ENCODE measurements at places on chromosomes 3 and 15.

- DNase-seq = no peak
Measured at GRCh38 chr15:57586661-57587424, 4.9 kb upstream of the MYZAP start.

DNA sequence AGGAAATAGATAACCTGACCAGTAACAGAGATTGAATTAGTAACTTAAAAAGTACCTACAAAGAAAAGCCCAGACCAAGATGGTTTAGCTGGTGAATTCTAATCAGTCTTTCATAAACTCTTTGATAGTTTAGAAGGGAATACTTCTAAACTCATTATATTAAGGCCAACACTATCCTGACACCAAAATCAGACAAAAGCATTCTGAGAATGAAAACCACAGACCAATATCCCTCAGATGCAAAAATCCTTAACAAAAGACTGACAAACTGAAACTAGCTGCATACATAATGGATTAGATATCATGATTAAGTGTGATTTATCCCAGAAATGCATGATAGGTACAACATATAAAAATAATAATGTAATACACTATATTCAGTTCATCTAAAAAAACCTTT is 115.6 kb downstream of the RFX7 start:
- DNase-seq = no peak

GRCh38 chr3:69149586-69149985 is 27.2 kb upstream of the LMOD3 start:
- DNase-seq = no peak

GRCh38 chr3:53792866-53793265 is 53.4 kb downstream of the CHDH start:
- no peak for DNase-seq

DNA sequence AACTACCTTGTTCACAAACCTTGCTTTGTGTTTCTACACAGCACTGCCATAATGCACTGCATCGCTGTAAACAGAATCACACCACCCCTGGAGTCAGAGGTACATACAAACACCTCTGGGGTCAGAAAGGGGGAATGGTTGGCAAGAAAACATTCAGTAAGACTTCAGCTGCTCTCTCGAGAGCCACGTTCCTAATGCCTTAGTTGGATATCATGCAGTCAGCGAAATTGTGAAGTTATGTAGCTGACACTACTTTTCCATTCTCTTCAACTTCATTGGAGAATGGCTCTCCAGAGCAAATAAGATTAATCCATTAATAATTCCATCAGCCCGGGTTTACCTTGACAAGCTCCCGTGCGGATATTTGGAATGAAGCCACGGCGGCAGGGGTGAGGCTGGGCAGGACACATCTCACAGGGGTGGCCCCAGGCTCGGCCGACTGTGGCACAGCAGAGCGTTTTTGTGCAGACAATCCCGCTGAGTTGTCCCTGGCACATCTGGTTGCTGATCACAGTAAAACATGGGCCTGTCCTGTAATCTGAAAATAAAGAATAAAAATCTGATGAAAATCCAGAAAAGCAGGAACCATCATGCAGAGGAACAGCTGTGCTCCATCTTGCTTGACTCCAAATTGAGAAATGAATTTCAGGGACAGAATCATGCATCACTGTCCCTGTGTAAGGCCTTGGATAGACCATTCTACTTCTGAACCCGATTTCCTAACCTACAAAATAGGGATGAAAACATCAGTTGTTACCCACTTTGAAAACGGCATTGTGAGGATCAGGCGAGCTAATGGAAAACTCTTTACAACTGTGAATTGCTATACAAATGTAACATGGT is 108.0 kb downstream of the FBN1 start:
- no peak for DNase-seq

DNA sequence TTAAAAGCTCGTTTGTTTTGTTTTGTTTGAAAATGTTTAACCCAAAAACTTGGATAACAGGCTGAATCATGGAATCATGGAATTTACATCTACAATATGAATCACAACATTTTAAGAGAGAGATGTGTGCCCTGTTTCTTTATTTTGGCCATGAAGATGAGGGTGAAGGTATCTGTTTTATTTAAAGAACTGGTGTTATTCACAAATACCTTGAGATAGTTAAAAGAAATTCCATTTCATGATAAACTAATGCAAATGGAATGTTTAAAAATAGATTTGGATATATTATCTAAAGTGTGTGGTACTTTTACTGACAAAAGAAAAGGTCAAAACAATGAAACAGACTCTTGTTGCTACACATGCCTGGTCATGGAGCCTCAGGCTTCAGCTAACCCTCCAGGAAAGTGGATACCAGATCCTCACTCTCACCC is 486.0 kb upstream of the CFAP20DC start:
- DNase-seq = peak; percentile 49

- DNase-seq = no peak
Measured at GRCh38 chr15:68379058-68379758, 52.8 kb downstream of the ITGA11 start.

DNA sequence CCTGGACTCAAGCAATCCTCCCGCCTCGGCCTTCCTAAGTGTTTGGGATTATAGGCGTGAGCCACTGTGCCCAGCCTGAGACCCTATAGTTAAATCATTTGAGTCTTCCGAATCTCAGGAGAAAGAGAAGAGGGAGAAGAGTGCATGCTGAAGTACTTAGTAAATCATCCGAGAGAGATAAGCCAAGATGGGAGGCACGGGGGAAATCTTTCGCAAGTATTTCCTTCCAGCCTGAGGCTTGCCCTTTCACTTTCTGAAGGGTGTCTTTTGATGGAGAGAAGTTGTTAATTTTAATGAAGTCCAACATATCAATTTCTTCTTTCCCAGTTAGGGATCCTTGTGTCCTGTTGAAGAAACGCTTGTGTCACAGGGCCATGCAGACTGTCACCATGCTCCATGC is 97.1 kb upstream of the SLC6A6 start:
- DNase-seq = no peak

GRCh38 chr3:14605744-14606143 is 45.8 kb upstream of the CCDC174 start:
- no peak for DNase-seq

- DNase-seq = no peak
Measured at GRCh38 chr3:167936019-167936418, 159.7 kb downstream of the GOLIM4 start.

Data from fibroblast of gingiva (primary cell).